ENCODE measurements at places on chromosomes 1 and 21.

DNA sequence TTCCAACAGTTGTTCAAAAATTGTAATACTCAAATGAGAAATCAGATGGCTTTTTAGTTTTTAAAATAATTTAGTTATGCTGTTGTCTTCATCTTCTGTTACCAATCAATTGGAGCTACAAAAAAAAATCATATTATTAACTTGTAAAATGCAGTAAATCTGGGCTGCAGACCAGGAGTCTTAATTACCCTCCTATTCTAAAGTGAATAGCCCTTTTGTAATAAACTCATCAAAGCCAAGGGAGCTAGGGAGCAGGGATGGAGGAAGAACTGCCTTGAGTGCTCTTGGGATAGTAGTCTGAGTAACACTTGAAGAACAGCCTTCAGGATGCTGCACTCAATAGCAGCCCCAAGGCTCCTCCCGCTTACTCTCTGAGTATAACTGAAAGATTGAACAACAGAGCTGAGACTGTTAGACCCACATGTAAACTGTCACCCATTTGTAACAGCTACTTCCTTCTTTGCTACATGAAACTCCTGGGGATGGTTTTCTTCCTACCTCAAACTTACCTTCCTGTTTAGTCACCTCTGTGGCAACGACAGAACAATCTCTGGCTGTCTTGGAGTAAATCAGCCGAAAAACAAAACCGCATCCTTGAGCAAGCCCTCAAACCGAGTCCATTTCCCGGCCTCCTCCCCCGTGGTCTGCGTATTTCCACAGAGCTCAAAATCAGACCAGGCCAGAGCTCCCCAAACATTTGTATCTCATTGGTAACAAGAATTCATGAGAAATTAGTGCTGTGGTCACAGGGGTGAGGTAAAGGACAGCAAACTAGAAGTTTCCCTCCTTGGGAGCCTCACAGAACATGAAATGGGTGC lies 55.9 kb downstream of the CD58 start:
- DNase-seq: peak; percentile 37

- no peak for DNase-seq
Observed at GRCh38 chr1:28097100-28097472, 8.7 kb upstream of the EYA3 start.

DNA sequence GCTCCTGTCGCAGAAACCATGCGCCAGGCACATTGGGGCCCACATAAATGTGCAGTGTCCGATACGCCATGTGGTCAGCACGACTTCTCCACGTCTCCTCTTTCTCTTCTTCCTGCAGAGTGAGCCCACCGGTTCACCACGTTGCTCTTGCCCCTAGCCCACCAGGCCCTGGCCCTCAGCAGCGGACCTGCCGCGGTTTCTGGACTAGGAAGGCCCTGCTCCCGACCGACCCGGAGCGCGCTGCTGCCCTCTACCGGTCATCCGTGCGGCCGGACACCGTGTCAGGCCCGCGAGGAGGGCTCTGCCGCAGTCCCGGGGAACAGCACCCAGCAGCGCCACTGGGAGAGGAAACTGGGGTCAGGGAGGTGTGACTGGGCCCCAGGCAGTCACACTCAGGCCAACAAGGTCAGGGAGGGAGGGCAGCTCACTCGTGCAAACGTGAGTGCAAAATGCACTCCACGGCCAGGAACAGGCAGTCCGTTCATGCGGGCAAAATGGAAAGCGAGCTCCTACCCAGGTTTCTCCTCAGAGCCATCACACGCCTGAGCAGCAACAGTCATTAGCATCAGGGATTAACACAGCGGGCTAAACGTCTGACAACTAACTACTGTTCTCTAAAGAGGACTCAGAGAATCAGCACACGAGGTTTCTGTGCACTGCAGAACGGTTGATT lies 13.7 kb downstream of the TLR5 start:
- peak; percentile 27 for DNase-seq

DNA sequence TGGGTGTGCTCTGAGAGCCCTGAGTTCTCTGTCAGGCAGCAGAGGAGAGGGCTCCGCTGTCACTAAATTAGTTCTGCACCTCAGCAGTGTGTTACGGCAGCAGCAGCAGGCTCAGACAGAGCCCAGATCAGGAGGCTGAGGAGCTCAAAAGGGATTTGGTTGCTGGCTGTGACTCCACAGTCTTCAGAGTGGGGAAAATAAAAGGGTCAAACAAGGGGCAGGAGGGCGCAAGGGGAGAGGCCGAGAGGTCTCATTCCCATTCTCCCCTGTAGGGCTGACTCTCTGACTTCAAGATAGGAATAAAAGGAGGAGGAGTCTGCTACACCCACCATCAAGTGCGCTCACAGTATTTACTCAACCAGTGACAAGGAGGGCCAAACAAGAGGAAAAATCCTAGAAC lies 9.2 kb upstream of the SLC45A3 start:
- no peak for DNase-seq

- DNase-seq: no peak
Observed at GRCh38 chr1:41662765-41663437, 178.4 kb upstream of the EDN2 start.

DNA sequence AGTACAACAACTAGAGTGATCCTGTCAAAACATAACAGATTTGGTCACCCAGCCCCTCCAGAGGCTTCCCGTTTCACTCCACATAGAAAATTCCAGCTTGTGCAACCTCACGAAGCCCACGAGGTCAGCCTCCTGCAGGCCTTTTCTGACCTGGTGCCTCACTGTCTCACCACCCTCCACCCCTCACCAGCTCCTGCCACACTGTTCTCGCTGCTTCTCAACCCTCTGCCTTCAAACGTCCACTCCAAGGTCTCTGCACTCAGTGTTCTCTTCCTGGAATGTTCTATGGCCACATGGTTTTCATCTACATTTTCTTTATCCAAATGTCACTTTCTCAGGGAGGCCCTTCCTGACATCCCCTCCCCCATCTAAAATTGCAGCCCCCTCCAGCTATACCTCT lies 178.9 kb downstream of the DHRS3 start:
- no peak for DNase-seq

DNA sequence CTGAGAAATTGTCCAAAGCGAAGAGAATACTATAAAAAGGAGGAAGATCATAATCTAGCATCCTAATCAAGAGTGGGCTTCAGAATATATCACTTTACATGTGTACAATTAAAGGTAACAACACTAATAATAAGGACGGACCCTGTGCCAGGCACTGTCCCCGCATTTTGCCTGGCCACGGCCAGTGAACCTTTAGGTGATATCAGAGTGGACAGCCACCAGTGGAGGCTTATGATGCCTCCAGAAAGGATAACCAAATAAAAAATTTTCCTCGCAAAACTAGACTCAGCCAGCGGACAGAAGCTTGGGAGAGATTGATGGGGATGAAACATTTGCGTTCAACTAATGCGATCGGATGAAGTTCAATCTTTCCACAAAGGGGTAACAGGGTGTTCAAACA lies 436.4 kb downstream of the NPHP4 start:
- DNase-seq: no peak

GRCh38 chr1:205335692-205336091 lies 14.1 kb upstream of the NUAK2 start:
- DNase-seq: peak; percentile 74

- no peak for DNase-seq
Observed at GRCh38 chr1:228862542-228863505, 127.5 kb downstream of the RHOU start.

DNA sequence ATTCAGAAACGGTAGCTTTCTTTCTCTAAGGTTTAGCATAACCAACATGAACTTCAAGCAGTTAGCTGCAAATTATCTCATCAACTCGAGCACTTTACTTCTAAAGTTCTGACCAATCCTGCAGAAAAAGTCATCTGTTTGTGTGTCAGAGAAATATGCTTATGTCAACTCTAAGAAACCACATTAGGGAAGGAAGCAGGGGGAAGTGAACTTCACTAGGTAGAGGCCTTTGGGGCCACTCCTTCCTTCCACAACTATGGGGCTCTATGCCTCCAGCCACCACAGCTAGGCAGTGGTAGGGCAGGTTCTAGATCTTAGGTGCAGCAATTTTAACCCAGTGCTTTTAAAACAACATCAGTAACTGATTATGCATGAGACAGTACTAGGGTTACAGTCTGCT lies 375.9 kb downstream of the DSCAM start:
- DNase-seq: no peak

GRCh38 chr1:182484067-182484466 lies 34.1 kb downstream of the RGSL1 start:
- no peak for DNase-seq

DNA sequence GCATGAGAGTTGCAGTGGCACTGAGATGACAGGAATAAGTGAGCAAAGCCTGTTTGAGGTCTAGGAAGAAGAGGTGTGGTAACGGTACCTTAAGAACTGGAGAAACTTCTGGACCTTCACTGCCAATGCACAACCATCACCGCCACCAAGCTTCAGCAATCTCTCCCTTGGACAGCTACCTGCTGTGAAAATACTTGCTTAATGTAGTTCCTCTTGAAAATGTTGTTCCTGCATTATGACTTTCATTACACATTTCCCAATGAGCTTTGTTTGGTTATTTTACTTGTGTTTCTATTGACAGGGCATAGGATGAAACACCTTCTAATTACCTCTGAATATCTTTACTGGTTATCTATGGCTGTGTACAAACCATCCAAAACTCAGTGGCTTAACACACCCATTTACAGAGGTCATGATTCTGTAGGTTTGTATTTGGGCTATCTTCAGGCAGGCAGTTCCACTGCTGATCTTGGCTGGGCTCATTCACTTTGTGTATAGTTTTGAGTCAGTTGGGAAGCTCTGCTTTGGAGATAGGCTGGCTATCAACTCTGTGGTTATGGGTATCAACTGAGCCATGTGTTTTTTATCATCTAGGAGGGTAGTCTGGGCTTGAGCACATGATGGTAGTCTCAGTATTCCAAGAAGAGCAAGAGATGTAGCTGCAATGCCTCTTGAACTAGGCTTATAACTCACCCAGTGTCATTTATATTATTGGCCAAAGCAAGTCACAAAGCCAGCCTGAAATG lies 149.4 kb downstream of the ELAVL4 start:
- DNase-seq: no peak

DNA sequence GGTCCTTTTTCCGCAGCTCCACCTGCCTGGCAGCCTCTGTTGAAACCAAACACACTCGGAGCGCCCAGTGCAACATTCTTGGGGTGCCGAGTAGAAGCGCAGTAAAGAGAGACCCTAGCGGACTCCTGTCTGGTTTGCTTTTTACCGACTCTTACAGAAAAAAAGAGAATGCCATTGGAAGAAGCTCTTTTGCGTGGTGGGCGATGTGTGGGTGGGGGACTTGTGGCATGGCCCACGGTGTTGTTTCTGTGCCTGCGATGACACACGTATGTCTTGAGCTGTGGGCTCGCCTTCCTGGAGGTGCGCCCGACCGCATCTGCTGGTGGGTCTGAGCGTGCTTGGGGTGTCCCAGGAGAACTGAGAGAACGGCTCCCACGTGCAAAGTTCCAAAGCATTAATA lies 7.3 kb upstream of the BARHL2 start:
- DNase-seq: no peak

DNA sequence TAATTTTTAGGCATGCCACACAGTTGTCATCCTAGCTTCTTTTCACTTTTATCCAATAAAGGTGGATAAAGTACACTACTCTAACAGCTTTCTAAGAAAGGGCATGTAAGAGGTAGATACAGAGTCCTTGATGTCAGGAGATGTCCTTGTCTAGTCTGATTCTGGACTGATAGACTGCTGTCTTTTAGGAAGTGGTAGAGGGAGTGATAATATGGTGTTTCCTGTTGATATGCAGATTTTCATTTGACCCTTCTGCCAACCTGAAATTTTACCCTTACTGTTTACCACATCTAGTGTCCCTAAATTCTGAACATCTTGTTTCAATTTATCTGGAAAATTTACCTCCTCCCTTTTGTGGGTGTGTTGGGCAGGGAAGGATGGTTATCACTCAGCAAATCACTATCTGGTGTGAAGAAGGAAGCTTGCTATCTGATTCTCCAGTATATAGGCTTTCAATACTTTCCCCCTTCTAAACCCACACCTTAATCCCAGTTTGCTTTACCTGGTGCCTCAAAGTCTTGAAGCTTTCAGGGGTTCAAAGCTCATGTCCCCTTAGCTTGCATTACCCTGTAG lies 354.9 kb upstream of the SNX7 start:
- DNase-seq: no peak

GRCh38 chr21:42666925-42667324 lies 13.5 kb downstream of the PDE9A start:
- DNase-seq: no peak

DNA sequence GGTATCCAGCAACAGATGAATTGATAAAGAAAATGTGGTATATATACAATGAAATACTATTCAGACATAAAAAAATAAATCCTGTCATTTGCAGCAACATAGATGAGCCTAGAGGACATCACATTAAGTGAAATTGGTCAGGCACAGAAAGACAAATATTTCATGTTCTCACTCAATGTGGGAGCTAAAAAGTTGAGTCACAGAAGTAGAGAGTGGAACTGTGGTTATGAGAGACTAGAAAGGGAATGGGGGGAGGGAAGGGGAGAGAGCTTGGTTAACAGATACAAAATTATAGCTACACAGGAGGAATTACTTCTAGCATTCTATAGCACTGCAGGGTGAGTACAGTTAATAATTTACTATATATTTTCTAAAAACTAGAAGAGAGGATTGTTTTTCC lies 37.1 kb upstream of the SERPINC1 start:
- DNase-seq: no peak

DNA sequence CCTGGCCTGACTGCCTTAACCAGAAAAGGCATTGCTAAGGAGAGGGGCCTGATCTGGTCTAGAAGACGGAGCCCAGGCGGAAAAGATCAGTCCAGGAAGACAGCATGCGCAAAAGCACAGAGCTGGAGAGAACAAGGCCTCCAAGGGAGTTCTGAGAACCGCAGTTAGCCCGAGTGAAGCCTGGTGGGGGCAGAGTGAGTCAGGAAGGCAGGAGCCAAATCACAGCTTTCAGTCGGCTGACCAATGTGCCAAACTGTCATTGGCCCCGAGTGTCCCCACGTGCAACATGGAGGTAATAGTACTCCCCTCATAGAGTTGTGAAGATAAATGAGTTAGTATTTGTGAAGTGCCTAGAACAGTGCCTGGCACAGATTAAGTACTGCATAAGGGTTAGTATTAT lies 1.2 kb upstream of the TSPAN2 start:
- DNase-seq: no peak

DNA sequence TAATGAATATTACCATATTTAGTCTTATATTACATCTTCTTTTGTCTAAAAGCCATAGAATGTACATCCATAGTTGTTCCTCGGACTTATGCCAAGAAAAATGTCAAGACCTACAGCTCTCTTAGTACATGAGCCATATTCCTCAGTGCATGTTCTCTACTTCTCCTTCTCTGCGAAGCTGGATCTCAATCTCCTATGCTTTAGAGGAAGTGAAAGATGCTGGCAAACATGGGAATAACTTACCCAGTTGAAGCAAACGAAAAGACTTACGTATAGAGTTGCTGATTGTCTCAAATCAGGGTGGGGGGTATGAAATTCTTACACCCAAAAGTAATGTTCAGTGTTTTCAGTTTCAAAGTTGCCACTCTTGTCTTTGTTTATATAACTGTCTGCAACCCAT lies 32.7 kb downstream of the OR13G1 start:
- no peak for DNase-seq

GRCh38 chr1:223844787-223845036 lies 1.0 kb downstream of the TP53BP2 start:
- DNase-seq: no peak

DNA sequence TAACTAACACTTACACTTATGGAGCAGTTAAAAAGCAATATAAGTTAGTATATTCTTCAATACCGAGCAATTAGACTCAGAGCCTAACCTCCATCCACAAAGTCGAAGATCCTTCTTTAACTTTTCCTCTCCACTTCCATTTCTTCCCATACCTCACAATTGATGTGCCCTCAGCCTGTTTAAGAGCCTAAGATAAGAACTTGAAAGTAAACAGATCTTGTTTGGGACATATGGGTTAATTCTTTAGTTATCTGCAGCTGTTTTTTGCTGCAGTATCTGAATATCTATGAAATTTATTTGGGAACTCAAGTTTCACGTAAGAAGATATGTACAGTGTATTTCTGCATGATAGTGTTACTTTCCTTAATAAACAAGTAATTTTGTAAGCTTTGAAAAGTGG lies 51.5 kb downstream of the MIGA1 start:
- DNase-seq: no peak
